ENCODE measurements at places on chromosomes 3 and 15.

DNA sequence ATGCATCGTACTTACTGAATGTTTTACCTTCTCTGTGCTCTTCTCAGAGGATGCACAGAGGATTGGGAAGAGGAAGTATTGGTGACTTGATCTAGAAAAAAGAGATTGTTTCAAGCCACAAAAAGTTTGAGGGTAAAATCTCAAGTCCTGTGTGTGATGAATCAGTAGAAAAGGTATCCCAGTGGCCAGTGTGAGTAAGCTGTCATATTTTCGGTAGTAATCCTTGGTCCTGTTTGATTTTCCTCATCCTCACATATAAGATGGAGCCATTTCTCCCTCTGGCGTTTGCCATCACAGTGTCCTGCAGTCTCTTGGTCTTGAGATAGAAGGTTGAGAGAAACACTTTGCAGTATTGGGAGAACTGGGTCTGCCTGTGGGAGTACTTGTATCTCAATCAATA is 166.8 kb downstream of the LPP start:
- DNase-seq, result no peak

GRCh38 chr15:38563723-38564519 is 693 bp downstream of the RASGRP1 start:
- DNase-seq, result no peak

DNA sequence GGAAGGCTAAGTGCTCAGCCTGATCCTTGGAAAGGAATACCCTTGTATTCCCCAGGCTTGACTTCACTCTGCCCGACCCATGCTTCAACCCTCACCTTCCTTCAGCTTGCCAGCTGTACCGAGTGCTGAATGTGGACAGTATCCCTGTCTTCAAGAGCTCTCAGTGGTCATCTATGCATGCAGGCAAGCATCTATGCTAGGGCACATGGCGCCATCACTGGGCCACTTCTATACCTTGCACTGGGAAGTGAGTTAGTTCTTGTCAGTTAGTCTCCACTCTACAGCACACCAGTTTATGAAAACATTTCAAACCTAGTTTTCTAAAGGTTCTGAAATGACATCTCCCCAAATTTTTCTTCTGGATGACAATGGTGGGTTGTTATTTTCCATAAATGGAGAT is 82.0 kb upstream of the MYRIP start:
- no peak for DNase-seq

- no peak for DNase-seq
These were observed 963.7 kb downstream of the PLOD2 start for GRCh38 chr3:145197051-145197820.

DNA sequence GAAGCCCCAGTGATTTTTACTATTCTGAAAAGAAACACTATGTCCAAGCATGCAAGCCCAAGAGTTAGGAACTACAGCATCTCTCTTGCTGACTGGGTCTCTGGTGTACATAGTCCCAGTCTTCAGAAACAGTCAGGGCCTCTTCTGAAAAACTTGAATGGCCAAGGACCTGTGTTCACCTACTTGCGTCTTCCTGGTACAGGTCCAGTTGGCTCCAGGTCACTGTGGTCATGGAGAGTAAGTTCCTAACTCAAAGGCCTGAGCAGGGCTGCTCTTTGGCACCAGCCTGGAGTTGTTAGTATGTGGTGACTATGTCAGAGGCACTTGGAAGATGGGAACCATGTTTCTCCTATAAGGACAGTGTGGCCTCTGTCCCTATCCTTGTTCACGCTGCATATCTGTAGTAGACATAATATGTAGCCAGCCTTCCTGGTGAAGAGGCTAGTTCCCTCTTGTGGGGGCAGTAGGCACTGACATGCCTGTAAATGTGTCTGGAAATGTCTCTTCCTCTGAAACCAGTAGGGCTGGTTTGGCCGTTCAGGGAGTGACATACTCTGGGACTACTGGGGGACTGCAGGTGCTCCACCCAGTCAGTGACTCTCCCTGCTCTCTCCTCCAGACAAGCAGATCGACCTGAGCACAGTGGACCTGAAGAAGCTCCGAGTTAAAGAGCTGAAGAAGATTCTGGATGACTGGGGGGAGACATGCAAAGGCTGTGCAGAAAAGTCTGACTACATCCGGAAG is 2.6 kb upstream of the RBM15B start:
- DNase-seq, result no peak

- DNase-seq, result no peak
These were observed 17.7 kb downstream of the STARD9 start for GRCh38 chr15:42593143-42593542.

DNA sequence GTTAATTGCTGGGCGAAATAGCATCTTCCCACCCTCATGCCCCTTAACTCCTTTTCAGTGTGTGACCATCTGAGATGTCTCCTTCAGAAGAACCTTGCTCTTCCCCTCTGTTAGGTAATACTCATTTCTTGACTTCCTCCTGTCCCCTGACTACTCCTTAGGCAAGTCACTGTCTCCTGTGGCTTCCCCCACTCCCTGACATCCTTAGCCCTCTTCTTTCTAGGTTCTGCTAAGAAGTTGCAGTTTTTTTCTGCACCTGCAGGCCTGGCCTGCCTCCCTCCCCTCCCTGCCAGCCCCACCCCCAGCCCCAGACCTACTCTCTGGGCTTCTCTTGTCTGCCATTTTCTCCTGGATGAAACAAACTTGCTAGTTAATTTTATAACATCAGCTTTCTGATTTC is 15.2 kb upstream of the EID1 start:
- DNase-seq, result no peak

- DNase-seq, result no peak
These were observed 15.8 kb upstream of the KBTBD12 start for GRCh38 chr3:127899200-127899599.

DNA sequence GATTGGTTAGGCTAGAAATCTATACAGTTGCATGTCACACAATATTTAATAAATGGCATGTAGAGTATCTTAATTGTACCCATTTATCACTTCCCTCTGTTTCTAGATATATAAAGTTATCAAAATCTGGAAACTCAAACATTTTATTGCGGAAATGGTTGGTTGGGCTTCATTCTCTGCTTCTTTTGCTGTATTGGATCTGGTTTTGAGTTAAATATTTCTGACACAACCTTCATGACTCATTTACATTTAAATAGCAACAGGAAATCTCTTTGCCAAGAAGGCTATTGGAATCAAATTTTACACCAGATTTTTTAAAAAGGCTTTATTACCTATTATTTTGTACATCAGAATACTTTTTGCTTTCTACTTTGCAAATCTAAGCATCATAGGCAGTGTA is 153.8 kb downstream of the EBLN2 start:
- no peak for DNase-seq

DNA sequence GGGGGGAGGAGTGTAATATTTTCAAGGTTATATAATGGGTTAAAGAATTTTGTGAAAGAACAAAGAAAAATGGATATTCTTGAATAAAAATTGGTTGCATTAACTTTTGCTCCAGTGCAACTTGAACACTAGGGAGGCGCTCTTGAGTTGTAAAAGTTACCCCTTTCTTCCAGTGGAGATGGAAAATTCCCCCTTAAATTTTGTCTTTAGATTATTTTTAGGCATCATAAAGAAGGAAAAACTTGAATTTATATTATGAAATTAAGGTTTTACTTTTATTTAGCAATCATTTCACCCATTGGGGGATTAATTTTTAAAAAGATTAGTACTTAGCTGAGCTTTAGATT is 550 bp upstream of the CHD2 start:
- DNase-seq, result no peak

- DNase-seq, result no peak
These were observed 5.6 kb upstream of the BRPF1 start for GRCh38 chr3:9725775-9726515.

DNA sequence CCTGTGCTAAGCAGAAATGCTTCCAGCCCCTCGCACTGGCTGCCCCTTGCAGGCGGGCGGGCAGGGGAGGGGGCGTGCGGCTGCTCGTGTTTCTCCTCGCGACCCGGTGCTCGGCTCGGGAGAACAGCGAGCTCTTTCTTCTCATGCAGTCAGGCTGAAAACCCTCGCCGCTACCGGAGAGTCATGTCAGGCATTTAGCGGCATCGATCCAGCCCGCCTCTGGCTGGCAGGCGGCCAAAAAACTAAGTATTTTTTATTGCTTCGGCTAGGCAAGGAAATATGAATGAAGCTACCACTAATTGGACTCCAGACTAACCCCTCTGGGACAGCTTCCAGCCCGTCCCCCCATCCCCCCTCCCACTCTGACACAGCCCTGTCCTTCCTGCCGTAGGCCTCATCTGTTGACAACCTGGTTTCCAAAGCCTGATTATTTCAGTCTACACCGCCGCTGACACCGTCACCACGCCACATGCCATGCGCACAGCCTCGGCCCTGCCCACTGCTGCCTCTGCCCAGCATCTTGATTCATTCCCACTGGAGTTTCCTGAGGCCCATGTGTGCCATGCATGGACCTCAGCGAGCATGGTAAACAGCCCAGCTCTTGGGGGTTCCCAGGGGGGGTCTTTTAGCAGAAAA is 35.3 kb downstream of the TLE3 start:
- peak; percentile 73 for DNase-seq

- DNase-seq, result peak; percentile 64
These were observed 26.7 kb downstream of the ABHD2 start for GRCh38 chr15:89114990-89115389.

DNA sequence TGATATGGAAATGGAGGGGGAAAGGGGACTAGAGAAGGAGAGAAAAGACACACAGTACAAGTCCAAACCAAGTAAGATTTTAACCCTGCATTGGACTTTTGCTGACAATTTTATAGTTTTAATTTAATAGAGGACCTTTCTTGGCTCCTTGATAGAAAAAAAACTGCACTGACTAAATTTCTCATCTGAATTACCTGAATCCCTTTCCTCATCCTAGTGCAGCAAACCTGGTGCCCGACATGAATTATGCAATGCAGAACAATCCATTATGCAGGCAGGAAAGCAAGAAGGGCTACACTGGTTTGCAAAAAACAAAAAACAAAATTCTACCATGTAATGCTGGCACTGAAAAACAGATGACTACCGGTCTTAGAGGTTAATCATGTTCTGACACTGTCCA is 15.5 kb downstream of the MAGI1 start:
- DNase-seq, result no peak

DNA sequence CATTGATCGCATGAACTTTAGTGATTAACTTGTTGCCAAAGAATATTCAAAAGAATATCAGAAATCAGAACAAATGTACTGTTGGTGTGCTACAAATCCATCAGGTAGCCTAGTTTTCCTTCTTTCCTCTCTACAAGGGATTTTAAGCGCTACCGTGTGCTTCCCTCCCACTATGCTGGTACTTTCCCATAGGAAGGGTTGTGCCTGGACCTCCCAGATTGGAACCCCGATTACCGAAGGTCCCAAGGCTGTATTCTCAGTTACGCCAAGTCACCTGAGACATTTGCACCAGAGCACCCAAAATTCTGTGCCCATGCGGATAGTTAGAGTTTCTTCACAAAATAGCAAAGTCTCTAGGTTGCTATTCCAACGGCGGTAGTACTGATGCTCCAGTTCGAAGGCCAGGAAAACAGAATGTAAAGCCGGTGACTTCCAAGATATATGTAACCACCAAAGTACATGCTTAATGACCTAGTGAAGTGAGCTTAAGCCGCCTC is 23.4 kb upstream of the GATM start:
- no peak for DNase-seq

- no peak for DNase-seq
These were observed 27.2 kb upstream of the ABHD17C start for GRCh38 chr15:80667936-80668335.

All from NCI-H1417 treated with DMSO at 0.1 percent for 48 hours (cell line).